Islet precursor cell (in vitro differentiated cells): ENCODE measurements at places on chromosomes 12 and 14.

GRCh38 chr12:68835333-68835908 lies 27.4 kb downstream of the MDM2 start:
- no peak for DNase-seq

- DNase-seq: no peak
Observed at GRCh38 chr12:41234692-41235091, 46.6 kb downstream of the PDZRN4 start.

DNA sequence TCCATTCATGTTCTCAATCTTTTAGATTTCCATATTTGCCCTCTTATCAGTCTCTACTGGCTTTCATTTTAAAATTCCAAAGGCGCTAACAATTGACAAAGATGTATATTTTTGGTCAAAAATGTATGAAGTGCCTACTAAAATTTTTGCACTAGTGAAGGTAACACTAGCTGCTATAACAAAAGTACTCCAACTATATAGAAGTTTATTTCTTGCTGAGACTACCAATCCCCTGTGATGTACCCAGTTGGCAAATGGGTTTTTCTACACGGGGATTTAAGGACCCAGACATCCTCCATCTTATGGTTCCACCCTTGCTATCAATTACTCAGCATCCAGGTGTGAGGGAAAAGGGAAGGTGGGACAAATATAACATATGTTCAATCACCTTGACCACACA lies 75.3 kb upstream of the TSPAN8 start:
- no peak for DNase-seq

DNA sequence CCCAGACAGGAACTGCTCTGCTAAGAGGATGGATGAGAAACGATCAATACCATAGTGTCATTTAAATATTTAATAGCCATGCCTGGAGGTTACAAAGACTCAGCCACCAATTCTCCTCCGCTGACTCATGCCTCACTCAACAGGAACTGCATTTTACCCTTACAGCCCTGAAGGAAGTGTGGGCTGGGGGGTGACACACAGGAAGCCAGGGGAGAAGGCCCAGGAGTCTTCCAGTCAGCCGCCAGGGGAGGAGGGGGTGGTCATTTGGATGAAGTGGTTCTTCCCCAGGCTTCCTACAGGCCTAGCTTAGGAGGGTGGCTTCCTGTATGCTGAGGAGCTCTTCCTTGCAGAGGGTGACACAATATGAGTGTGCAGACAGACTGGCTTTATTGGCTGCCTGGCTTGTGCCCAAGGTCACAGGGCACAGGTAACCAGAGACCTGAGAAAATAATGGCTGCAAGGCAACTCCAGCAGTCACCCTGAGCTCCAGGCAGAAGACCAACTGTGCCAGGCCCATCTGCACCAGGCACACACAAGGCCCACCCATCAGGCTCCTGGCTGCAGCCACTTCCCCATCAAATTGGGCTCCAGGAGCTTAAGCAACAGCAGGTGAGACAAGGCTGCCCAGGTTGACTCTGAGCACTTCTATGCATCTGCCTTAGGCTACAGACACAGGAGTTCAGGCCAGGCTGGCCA lies 30.6 kb upstream of the RPLP0 start:
- DNase-seq: peak; percentile 100

- DNase-seq: peak; percentile 90
Observed at GRCh38 chr12:6335451-6336078, 6.3 kb downstream of the TNFRSF1A start.

- DNase-seq: no peak
Observed at GRCh38 chr14:29643433-29644211, 284.0 kb downstream of the PRKD1 start.

- DNase-seq: no peak
Observed at GRCh38 chr12:31869972-31870371, 89.2 kb upstream of the RESF1 start.
